ENCODE measurements at places on chromosomes 7 and 10.

DNA sequence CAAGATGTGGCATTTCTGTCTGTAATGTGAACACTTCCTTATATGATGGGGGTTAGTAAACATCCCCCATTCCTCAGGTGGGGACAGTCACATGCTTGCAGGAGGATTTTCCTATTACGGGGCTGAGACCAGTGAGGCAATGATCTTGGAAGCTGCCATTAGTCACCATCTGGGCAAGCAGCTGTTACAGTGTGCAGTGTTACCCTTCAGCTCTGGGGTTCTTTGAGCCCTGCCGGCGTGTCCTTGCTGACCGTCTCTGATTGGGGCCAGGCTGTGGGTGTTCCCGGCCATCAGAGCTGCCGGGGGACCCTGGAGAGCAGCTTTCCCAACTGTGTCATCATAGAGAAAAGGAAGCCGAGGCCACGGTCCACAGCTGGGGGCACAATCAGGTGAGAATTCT is 126.8 kb upstream of the FAM20C start:
- no peak for DNase-seq

- DNase-seq, result no peak
Observed at GRCh38 chr10:100148353-100149211, 37.2 kb downstream of the ERLIN1 start.

DNA sequence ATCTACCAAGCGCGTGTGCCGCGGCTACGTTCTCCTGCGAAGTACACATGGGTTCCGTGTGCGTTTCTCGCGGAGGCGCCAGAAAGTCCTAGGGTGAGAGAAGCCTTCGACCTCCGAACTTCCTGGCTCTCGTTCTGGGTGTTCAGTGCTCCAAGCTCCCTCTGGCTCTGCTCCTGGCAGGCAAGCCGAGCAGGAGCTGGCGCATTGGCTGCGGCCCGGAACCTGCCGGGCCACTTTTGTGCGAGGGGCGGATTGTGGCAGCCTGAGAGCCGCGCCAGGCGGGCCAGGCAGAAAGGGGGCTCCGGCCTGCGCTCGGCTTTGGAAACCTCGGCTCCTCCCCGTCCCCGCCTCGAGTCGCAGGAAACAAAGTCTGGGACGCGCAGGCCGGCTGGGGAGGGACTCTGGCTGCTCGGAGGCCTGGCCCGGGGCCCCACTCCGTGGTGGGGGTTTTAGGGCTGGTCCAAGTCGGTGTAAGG is 9.6 kb downstream of the EMX2 start:
- no peak for DNase-seq

DNA sequence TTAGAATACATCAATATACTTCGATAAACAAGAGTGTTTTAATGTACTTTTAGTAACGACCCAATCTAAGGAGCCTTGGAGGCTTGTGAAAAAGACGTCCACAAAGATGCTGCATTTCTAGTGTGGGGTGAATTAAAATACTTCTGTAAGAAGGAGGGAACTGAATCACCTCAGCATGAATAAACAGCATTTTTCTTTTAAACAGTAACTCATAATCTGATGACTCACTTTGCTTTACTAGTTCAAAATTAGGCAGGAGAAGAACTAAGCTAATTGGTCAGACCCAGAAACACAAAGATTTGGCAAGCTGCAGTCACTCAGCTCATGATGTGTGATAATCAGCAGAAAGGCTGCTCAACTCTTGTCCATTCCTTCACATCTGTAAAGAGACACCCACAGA is 24.2 kb downstream of the NCOA4 start:
- DNase-seq, result no peak

DNA sequence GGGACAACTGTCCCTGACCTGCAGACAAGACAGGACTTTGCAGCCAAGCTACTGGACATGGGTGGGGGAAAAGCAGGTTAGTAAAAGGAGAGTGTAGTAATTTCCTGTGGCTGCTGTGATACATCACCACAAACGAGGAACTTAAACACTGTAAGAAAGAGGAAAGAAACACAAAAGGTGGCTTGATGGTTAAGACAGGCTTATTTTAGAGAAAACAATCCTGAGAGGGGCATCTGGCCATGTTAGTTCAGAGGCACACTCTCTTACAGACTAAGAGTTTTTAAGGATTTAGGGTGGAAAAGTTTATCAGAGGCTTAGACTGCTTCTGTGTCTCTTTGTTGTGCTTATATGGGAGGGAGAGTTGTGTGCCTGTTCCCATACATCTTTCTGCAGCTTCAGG is 667.0 kb downstream of the TYW1 start:
- DNase-seq, result no peak

- DNase-seq, result no peak
Observed at GRCh38 chr7:128233471-128233870, 7.6 kb upstream of the LEP start.

- DNase-seq, result peak; percentile 80
Observed at GRCh38 chr10:101018600-101019439, 12.1 kb downstream of the PDZD7 start.

DNA sequence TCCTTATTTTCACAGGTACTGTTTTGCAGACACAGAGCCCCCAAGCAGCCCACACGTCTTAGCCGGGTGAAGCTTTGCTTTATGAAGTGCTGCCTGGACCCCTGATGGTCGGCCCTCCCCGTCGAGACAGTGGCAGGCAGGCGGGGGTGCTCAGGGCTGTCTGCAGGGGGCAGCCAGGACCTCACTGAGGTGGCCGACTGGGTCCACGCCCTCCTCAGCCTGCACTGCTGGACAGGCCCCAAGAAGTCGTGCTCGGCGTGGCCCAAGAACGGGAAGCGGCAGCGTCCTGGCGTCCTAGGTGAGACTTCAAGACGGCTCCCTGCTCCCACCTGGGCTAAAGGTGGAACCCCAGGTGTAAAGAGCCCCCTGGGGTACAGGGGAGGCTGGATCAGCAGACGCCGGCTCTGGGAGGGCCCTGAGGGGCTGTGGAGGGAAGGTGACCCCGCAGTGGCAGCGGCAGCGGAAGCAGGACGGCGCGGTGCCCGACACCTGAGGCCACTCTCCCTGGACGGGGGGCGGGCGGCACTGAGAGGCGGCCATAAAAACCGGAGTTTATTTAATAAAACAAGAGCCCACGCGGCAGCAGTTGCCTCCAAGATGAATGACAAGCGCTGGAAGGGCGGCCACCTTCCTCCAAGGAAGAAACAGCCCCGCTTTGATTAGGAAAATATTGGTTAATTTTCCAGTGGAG is 179.4 kb downstream of the ELFN1 start:
- no peak for DNase-seq

All from pons (tissue), 1 donor.